T-helper 9 cell (primary cell): ENCODE measurements at places on chromosomes 16 and 17.
A peak's percentile ranks its signal among the peaks of the same experiment; 100 is the strongest.

DNA sequence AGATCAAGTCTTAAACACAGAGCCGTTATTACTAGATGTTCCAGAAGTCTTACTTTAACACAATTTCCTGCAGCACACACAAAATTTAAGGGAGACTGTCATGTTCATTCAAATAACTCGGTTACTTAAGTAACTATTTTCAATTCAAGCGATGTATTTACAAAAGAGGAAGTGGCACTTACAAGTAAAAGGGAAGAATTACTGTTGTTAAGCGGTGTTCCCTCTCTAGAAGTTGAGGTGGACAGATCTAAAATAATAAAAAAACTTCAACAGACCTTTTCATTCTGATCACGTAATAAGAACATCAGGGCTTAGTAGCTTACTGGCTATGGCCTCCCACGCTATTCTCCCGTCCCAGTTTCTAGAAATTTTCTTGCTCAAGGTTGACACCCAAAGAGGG, 26.2 kb upstream of the TXNDC11 start:
- no peak for DNase-seq

DNA sequence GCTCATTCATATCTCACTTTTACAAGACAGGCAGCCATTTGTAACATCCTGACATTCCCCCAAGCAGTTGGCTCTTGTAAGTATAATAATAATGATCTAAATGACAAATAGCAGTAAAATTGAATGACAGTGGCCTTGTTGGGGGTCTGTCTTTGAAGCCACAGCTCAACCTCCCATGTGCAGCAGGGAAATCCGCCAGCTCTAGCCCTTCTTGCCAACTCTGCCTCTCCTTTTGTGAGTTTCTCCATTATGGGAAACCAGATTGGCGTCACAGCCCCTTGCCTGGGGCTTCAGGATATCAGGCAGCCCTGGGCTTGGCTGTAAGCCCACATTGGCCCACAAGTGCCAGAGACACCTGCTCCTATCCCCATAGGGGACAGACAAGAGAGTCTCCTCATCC, 70.4 kb upstream of the CACNG5 start:
- DNase-seq: no peak

GRCh38 chr16:55495616-55496289, 13.1 kb upstream of the LPCAT2 start:
- no peak for DNase-seq

- DNase-seq: no peak
These were observed 31.6 kb downstream of the VWA3A start for GRCh38 chr16:22123759-22124490.

DNA sequence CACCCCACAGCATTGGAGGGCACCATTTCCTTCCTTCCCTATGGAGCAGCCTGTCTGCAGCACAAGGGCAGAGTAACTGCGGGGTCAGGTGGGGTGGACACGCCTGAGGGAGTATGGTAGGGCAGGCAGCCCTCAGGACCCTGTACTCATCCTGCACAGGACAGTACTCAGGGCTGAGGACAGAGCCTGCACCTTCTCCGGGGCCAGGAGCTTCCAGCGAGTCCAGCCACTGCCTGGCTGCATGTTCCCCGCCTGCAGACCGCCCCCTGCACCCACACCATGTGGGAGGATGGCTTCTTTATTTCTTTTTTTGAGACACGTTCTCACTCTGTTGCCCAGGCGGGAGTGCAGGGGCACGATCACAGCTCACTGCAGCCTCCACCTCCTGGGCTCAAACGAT, 47.6 kb upstream of the CDC42EP4 start:
- DNase-seq: no peak

DNA sequence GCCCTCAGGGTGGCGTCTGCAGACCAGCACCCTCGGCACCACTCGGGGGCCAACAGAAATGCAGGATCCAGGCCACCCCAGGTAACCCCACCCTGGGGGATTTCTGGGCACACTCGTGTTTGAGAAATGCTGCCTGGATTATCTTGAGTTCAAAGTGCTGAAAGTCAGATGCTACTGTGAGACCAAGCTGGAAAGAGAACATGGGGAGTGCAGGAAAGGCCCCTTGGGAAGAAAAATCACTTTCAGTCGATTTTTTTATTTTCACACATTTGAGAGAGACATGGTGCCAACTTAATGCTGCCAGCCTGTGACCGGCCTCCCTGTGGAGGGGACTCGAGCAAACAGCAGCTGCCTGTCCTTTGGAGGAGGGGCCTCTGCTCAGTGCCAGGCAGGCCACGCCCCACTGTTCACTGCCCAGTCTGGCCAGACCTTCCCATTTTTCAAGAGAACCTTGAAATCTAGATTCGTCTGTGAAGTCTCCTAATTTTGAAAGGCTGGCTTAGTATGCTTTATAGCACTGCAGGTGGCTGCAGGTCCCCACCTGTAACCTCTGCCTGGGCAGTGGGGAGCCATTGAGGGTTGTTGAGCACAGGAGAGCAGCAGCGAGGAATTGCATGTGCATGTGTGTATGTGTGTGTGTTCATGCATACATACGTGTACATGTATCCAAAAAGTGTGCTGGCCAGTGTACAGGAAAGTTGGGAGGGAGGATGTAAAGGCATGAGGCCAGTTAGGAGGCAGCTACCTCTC, 70.7 kb upstream of the PLCG2 start:
- DNase-seq: no peak

- no peak for DNase-seq
These were observed 15.5 kb upstream of the RBFOX3 start for GRCh38 chr17:79626156-79626890.

DNA sequence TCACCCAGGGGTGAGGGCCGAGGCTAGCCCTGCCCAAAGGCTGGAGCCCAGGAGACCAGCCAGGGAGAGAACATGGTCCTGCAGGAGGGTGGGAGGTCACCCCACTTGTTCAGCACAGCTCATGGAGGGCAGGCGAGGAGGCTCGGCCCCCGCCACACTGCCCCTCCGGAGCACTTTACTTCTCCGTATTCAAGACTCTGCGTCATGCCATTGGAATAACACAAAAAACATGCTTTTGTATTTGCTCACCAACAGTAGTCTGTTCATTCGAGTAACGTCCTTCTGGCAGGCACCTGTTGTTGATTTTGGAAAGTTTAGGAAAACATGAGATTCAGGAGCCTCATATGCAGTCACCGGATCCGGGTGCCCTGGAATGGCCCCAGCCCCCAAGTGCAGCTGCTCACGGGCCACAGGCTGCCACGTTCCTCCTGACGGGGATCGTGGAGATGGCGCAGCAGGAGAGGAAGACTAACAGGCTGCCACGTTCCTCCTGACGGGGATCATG, 81.1 kb upstream of the DNAH17 start:
- DNase-seq: no peak

GRCh38 chr17:42773290-42774035, at the start of gene VPS25:
Gene VPS25 (plus strand): TSS chr17:42773449. CDS start chr17:42773476, 27 bp downstream.
- DNase-seq: peak; percentile 54

- no peak for DNase-seq
These were observed 470.7 kb downstream of the SOX9 start for GRCh38 chr17:72591289-72592241.

- DNase-seq: no peak
These were observed 4.8 kb upstream of the VAC14 start for GRCh38 chr16:70805787-70806186.

GRCh38 chr16:23691483-23692189, 12.9 kb downstream of the PLK1 start:
- DNase-seq: no peak

DNA sequence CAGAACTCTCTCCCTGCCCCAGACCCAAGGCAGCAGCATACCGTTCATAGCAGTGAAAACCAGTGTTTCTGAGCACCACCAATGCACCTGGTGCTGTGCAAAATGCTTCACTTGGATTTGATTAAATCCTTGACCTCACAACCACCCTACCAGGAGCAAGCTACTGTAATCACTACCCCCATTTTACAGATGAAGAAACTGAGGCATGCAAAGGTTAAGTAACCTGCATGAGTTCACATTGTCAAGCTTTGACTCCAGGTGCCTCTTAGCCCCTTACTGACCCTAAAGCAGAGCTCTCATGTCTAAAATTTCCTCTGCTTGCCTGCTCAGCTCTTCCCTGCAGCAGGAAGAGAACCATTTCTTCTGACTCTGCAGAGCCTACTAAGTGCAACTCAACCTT, 34.2 kb upstream of the GOSR2 start:
- no peak for DNase-seq

- DNase-seq: no peak
These were observed 13.9 kb upstream of the KRTAP17-1 start for GRCh38 chr17:41329279-41329948.

GRCh38 chr17:9470171-9470570, 105.4 kb downstream of the STX8 start:
- DNase-seq: no peak

- no peak for DNase-seq
These were observed 39.7 kb downstream of the NACA2 start for GRCh38 chr17:61551255-61551742.

DNA sequence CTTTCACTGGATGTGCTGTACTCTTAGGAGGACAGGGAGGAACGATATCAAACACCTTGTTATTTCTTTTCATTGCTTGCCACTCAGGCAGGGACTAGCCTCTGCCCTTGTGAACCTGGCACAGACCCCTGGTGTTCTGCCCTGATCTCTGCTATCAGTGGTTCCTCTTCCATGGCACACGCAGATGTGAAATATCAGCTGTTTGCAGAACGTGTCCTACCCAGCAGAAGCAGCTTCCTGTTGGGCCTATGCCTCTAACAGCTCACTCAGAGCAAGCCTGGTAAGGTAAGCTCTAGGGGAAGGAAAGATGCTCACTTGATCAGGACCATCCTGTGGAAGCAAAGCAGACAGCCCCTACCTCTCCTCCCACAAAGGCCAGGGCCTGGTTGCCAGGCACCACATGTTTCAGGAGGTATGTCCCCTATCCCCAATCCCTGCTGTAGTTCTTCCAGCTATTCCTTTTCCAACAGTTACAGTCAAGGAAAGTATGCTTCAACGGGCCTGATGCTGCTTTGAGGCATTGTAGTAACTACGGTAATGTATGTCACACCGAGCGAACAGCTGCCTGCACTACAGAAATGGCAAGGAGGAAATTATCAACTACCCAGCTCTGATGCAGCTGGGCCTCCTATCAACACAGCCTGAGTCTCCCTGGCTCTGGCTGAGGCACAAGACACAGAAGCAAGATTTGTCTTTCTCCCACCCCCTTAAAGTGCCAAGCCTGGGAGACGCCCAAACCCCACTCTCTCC, 41.3 kb upstream of the GFOD2 start:
- DNase-seq: no peak

- DNase-seq: no peak
These were observed 8.3 kb downstream of the PRSS8 start for GRCh38 chr16:31127182-31127581.

DNA sequence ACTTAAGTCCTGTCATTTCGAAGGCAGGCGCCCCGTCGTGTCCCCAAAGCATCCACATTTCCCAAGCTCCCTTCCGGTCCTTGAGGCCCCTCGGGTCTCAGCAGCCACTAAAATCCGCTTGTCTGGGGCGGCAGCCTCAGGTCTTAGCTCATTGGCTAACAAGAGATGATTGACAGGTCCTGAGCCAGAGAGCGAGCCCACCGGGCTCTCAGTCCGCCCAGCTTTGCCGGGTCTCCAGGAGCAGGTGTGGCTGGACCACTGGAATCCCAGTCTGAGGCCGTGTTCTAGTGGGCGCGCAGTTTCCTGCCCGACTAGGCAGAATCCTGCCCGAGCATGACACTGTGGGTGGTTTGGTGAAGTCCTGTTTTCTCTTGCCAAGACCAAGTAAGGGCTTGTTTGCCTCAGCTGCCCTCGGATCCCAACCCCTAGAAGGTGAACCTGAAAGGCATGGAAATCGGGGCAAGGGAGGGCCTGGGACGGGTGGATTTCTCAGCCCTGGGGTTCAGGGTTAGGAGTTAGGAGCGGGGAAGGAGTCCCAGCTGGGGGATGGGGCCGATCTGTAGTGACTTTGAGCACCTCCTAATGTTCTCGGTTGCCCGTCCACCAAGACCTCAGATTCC, 42.8 kb downstream of the MRC2 start:
- no peak for DNase-seq

- no peak for DNase-seq
These were observed 117.4 kb downstream of the IRF8 start for GRCh38 chr16:86016201-86016965.

GRCh38 chr16:15906439-15906838, 18.0 kb upstream of the CEP20 start:
- DNase-seq: no peak

- no peak for DNase-seq
These were observed 626 bp downstream of the TUBB3 start for GRCh38 chr16:89923640-89924296.

DNA sequence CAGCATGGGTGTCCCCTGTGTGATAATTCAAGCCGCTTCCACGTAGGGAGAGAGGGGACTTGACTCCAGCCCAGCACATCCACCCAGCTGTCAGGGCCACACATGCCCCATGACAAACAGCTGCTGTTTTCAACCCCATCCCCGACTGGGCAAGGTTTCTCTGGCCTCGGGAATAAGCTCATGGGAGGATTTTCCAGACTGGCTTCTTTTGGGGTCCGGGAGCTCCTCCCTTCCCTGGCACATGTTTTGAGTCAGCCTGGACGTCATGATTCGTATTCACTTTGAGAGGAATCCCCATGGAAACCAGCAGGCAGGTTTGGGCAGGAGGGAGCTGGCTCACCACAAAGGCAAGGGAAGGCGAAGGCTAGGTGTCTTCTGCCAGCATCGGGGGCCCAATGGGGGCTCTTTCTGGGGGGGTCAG, 156.4 kb downstream of the CMIP start:
- no peak for DNase-seq

DNA sequence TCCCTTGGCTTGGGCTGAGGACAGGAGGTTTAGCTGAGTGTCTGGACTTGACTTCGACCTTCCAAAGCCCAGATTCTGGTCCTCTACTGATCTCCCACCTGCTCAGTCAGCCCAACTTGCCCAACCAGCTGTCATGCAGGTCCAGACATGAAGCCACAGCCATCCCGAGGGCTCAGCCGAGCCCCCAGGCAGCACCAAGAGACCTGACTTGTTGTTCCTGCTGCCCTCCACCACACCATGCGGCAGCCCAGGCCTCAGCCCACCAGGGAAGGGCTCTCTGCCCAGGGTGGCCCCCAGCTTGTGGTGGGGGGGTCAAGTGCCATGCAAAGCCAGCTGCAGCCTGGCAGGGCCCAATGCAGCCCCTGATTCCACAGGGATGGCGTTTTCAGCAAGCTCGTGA, 17.2 kb upstream of the CACNG4 start:
- DNase-seq: no peak

DNA sequence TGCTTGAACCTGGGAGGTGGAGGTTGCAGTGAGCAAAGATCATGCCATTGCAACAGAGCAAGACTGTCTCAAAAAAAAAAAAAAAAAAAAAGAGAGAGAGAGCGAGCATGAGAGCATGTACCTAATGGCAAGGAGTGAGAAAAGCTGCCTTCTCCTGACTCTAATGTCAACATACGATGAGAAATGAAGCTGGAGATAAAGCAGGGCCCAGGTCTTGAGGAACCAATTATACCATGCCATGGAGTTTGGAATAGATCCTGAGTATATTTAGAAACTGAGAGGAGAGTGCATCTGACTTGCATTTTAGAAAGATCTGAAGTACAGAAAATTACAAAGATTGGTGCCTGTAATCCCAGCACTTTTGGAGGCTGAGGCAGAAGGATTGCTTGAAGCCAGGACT, 3.8 kb upstream of the MAP2K6 start:
- no peak for DNase-seq

- no peak for DNase-seq
These were observed 191.0 kb upstream of the PMFBP1 start for GRCh38 chr16:72362973-72363372.

GRCh38 chr17:65268832-65269231, 131.7 kb downstream of the RGS9 start:
- no peak for DNase-seq
